ENCODE measurements at places on chromosomes 5 and 9. TPM values are rescaled to one million over a fixed set of nuclear protein-coding genes. Genes with fewer than 3 reads are reported as not detected.

DNA sequence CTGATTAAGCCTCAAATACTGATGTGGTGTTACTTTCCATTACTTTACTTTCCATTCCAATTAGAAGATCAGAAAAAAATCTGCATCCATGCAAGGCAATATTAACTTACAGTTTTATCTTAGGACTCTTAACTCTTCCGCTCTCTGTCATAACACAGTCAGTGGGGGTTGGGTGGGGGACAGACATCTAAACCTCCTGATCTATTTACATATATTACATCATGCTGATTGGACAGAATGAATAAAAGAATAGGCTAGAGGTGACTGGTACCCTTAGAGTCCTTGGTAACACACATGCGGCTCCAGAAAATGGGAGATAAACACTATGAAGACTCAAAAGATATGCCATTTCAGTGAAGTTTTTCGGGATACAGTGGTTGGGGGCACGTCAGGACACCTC, 27.6 kb downstream of the RAPGEF6 start:
- H3K36me3 ChIP-seq = no peaks in the 10 kb centered on the region
- no peak for DNase-seq
- peak overlapping the region; percentile 13 for H3K27ac ChIP-seq
- H3K4me1 ChIP-seq = peaks cover 18% of the 10 kb centered on the region

GRCh38 chr5:148393390-148393741, 9.6 kb downstream of the FBXO38 start:
- no peaks in the 10 kb centered on the region for H3K27me3 ChIP-seq
- H3K4me1 ChIP-seq = peaks cover 10% of the 10 kb centered on the region
- no peak overlapping the region for H3K27ac ChIP-seq
- DNase-seq = peak; percentile 31
- no peak overlapping the region for H3K4me3 ChIP-seq

DNA sequence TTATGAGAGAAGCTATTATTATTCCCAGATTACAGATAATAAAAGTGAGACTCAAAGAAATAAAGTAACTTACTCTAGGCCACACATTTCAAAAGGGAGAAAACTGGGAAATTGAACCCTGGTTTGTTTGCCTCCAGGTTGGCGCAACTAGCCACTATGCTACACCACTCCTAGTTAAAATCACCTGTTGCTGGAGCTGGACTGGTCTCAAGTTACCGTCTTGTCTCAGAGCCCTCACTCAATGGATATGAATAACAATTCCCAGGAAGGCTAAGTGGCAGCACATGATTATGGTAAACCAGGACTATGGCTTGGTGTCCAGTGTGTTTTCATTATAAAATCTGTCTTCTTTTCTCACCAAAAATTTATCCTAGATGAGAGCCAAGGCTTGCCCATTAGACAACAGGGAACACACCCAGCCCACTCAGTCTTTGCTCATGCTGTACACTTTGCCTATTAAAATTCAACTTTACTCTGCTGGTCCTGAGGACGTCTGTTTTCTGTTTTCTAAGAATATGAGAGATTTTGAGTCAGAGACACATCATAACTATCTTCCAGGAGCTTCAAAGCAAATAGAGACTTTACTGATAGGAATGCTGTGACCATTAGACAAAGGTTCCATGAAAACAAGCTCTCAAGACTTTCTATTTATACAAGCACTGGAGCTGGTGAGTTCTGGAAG, 58.1 kb downstream of the ADRB2 start:
- DNase-seq = no peak
- peaks cover 2% of the 10 kb centered on the region for H3K4me1 ChIP-seq

GRCh38 chr9:133134388-133135145, 13.5 kb upstream of the RALGDS start:
- no peaks in the 10 kb centered on the region for H3K36me3 ChIP-seq
- peak overlapping the region; percentile 80 for H3K27ac ChIP-seq
- peaks cover 5% of the 10 kb centered on the region for H3K27me3 ChIP-seq

- H3K36me3 ChIP-seq = no peaks in the 10 kb centered on the region
- no peak for DNase-seq
- no peaks in the 10 kb centered on the region for H3K27me3 ChIP-seq
- H3K4me3 ChIP-seq = no peak overlapping the region
- no peaks in the 10 kb centered on the region for H3K4me1 ChIP-seq
Observed at GRCh38 chr5:167105941-167106340, 1185.5 kb upstream of the WWC1 start.

DNA sequence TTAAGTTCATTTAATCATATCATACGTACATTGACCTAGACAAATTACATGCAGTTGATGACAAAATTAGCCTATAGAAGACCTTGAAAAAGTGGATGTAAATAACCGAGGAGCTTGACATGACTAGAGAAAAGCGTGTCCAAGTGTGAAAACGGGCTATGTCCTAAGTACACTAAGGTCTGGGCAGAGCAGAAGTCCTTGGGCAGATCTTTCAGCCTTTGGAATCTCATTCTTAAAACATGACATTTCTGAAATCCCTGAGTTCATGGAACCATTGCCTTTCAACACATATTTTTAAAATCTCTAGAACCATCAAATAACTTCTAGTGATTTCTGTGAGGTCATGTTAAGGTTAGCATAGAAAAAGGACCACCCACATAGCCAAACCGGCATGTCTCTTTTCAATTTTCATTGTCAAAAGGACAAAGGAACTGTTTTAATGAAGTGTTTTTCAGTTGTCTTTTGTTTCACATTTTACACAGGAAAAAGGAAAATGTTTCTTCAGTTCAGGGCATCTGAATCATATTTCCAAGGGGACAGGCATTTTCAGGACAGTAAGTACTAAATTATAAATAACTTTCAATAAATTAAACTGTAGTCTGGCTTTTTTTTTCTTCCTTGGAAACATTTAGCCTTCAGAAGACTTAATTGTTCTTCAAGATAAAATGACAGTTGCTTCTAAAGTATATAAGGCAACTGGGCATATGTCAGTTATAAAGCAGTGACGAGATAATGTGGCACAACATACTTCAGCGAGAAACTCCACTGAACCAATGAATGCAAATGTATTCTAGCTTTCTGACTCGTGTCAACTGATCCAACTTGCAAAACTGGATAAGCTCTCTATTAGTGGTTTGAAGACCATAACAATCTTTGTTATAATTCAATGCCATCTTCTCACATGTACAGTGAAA, 416.8 kb downstream of the NFIB start:
- H3K4me3 ChIP-seq = no peak overlapping the region
- H3K36me3 ChIP-seq = no peaks in the 10 kb centered on the region
- H3K27ac ChIP-seq = no peak overlapping the region
- no peak for DNase-seq
- no peaks in the 10 kb centered on the region for H3K4me1 ChIP-seq

- H3K4me1 ChIP-seq = peaks cover 32% of the 10 kb centered on the region
- no peaks in the 10 kb centered on the region for H3K27me3 ChIP-seq
- DNase-seq = no peak
- no peak overlapping the region for H3K27ac ChIP-seq
Observed at GRCh38 chr5:145943674-145944121, 7.3 kb downstream of the SH3RF2 start.

DNA sequence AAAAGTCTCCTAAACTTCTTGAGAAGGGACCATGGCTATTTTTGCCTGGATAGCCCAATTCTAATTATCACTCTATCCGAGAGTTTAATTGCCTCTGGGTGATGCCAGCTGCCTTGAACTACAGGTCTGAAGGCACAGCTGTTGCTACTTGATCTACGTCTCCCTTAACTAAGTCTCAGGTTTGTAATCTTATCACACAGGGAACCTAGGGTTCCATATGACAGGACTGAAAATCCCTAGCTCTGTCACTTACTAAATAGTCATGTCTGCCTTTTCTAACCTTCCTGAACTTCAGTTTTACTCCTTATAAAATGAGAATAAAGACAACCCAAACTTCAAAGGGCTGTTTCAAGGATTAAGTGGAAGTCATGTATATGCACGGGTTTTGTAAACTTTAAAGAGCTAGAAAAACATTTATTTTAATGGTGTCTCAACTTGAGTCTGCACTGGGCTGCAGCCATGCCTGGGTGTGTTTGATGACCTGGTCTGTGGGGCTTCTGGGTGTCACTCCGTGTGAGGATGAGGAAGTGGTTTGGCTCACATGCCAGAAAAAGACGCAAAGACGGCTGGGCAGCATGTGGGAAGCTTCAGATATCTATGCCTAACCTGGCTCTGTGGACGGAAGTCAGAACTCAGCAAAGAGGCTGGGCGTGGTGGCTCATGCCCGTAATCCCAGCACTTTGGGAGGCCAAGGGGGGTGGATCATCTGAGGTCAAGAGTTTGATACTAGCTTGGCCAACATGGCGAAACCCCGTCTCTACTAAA, 129.3 kb upstream of the SLC44A1 start:
- H3K4me1 ChIP-seq = no peaks in the 10 kb centered on the region
- DNase-seq = no peak
- no peak overlapping the region for H3K27ac ChIP-seq
- no peak overlapping the region for H3K4me3 ChIP-seq

DNA sequence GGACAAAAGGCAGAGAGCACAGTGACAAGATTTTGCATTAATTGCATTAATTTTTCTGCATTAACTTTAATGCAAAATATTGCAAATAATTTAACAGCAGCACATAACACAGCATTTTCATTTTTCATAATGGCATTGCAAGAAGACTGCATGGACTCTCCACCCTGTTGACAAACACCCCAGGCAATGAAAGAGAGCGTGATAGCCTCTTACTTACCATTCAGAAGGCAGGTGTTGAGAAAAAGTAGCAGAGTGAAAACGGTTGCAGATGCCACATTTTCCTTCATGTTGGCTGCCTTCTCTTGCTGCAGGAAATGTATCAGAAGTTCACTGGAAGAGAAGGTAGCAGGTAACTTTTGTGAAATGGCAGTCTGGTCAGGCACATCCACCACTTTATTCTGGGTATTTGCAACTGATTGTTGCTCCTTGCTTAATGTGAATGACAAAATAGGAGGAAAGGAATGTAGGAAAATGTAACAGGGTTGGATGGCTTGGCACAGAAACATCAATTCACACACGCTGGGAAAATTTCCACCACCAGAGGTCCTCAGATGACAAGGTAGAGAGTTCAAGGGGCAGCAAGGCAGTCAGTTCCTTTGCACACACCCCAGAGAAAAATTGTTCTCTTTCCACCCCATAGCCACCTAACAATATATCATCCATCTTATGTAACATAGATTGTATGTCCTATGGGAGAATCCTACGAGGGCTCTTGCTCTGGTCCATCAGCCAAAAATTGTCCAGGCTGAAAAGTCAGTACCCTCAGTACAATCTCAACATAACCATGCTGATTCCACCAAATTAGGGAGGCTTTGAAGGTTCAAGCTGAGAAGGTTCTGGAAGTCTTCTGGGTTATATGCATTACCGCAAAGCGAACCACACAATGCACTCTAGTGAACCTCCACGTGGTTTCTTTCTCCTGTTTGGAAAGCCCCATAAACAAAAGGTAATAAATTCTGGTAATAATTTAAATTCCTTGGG, 41.9 kb upstream of the AGXT2 start:
- no peak overlapping the region for H3K27ac ChIP-seq
- DNase-seq = peak; percentile 82
- no peaks in the 10 kb centered on the region for H3K27me3 ChIP-seq
- H3K36me3 ChIP-seq = no peaks in the 10 kb centered on the region

- no peak overlapping the region for H3K4me3 ChIP-seq
- H3K27ac ChIP-seq = no peak overlapping the region
- no peak for DNase-seq
- H3K27me3 ChIP-seq = no peaks in the 10 kb centered on the region
- no peaks in the 10 kb centered on the region for H3K36me3 ChIP-seq
Observed at GRCh38 chr9:22682536-22682935, 235.9 kb downstream of the DMRTA1 start.

DNA sequence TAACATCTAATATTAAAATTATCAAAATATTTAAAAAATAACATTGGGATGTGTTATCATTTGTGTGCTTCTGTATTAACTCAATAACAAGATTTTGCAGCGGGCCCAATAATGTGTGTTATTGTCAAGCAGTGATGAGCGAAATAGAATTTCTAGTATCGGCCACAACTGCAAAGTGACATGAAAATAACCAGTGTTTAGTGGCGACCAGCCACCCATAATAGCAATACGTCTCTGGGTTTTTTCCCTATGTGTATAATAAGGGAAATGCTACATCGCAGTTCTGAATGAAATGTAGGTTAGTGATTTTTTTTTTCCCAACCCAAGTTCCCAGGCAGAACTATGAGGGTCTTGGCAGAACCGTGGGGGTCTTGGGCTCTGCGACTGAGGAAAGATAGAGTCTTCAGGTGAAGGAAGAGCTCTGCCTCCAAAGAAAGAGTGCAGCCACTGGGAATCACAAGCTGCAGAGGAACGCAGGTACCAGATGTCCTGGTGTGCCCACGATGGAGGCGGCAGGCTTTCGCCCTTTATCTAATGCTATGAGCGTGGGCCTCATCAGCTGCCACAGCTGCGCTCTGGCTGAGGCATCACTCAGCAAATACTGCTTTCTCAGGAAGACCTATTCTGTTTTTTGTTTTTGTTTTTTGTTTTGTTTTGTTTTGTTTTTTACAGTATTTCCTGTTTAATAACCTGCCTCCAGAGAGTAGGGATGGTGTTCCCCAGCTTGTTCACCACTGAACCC, 235.0 kb downstream of the ROR2 start:
- H3K27me3 ChIP-seq = no peaks in the 10 kb centered on the region
- H3K4me3 ChIP-seq = peak overlapping the region; percentile 73
- DNase-seq = no peak
- H3K4me1 ChIP-seq = peaks cover 9% of the 10 kb centered on the region
- H3K36me3 ChIP-seq = no peaks in the 10 kb centered on the region

DNA sequence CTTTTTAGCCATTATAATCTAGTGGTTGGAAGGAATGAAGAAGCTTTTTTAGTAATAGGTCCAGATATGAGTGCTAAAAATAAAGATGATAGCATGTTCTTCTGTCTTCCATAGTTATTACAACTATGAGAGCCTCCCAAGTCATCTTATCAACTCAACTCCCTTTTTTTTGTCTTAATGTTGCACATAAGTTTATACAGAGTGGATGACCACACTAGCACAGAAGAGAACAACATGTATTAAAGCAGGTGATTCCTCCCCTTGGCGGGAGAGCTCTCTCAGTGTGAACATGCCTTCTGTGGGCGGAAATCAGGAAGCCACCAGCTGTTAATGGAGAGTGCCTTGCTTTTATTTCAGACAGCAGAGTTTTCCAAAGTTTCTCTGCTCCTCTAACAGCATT, 40.1 kb upstream of the STX17 start:
- H3K36me3 ChIP-seq = no peaks in the 10 kb centered on the region
- no peaks in the 10 kb centered on the region for H3K4me1 ChIP-seq

GRCh38 chr5:30502277-30502676, 691.2 kb upstream of the CDH6 start:
- H3K27me3 ChIP-seq = no peaks in the 10 kb centered on the region
- no peak for DNase-seq
- H3K4me1 ChIP-seq = no peaks in the 10 kb centered on the region
- no peaks in the 10 kb centered on the region for H3K36me3 ChIP-seq
- H3K4me3 ChIP-seq = no peak overlapping the region
- no peak overlapping the region for H3K27ac ChIP-seq

Gene DRD1
- total RNA-seq = under 0.01 TPM

Gene CDKN2B
- total RNA-seq = 50.7 TPM

Gene CXCL14
- total RNA-seq = not detected

Gene QRFP
- total RNA-seq = not detected

Gene BHMT2
- 12.1 TPM for total RNA-seq

Gene C8G
- not detected for total RNA-seq

Gene AQP7
- total RNA-seq = 0.59 TPM
